Occipital lobe (tissue), 3 donors: ENCODE measurements at places on chromosomes 1 and 21.

GRCh38 chr1:115062542-115063004, 26.7 kb downstream of the TSPAN2 start:
- DNase-seq, result no peak

DNA sequence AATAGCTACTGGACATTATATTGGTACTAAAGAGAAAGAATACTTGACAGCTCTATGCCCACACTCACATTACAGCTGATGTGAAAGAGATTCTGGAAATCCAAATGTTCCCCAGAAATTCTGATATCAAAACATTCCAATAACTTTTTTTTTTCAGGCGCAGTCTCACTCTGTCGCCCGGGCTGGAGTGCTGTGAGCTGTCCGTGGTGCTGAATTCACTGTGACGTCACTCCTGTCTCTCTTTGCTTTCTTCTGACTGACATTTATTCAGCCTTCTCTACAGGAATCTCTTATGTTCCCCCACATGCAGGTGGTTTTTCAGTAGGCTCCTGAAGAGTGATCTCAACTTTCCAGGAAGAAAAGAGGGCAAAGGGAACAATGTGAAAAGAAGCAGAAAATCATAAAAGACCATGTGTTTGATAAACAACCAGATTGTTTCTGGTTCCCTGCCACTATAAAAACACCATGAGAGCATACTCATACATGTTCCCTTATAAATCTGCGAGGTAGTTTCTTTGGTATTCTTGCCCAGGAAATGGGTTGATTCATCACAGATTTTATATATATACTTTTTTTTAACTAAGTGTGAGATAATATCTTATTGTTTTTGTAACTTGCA, 6.2 kb downstream of the S100A7A start:
- DNase-seq, result no peak

- no peak for DNase-seq
Measured at GRCh38 chr1:9174243-9174642, 45.3 kb upstream of the GPR157 start.

GRCh38 chr1:64112281-64112680, 91.1 kb upstream of the UBE2U start:
- no peak for DNase-seq

DNA sequence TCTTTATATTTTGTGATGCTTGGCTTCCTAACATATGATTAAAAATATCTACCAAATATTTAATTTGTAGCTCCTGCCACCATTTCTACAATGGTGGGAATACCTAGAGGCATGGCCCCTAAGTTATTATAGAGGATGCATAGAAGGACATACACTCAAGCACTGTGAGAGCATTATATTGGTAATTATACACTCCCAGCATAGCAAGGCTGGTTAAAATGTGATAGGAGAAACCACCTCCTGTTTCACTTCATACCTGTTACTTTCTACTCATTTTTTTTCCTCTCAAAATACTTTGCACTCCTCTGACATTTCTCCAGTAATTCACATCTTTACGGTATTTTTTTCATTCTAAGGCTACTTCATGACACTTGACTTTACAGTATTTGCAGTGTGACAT, 92.9 kb downstream of the HS2ST1 start:
- DNase-seq, result no peak

GRCh38 chr1:23283667-23284602, 60.1 kb downstream of the HNRNPR start:
- no peak for DNase-seq

GRCh38 chr1:23407016-23407630, 17.4 kb downstream of the TCEA3 start:
- DNase-seq, result no peak

DNA sequence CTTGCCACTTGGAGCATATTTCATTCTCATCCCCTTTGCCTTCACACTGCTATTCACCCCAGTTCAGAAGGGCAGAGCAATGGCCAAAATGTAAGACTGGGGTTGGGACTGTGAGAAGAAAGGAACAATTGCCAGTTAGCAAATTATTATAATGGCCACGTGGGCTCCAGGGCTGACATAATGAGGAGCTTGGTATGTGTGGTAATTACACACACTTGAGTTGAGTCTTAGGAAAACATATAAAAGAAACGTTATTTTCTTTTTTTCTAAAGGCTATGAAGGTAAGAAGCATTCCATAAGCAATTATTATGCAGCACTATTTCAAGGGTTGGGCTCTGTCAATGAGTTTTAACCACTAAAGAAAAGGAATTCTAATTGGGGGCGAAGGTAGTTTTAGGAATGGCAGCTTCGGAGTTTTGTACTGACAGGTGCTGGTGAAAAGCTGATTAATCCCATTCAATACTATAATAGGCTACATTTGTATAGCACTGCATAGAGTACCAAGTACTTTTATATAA, 32.5 kb upstream of the BCL10 start:
- DNase-seq, result no peak

DNA sequence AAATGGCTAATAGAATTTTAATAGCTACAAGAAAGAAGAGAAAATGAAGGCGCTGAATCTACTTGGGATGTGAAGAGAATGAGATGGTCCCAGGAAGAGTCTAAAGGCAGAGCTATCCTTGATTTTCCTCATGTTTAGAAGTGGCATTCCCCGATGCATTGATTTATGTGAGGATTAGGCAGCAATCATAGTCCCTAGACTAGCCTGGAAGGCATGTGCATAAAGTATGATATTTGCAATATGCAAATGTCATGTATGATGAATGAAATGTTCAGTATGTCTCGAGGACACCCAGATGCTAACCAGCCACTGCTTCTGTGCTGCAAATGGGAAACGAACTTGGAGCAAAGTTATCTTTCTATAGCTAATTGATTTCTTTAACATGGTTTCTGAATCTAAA, 641.5 kb upstream of the PLXNA2 start:
- no peak for DNase-seq
